ENCODE measurements at places on chromosomes 16 and 17. TPM values are rescaled to one million over a fixed set of nuclear protein-coding genes. Genes with fewer than 3 reads are reported as not detected.

Gene IL34
- 1.6 TPM for total RNA-seq

Gene AATK
- total RNA-seq, result 8.2 TPM

Gene TAC4
- total RNA-seq, result not detected

Gene KRTAP9-8
- not detected for total RNA-seq

Gene CTRB1
- total RNA-seq, result not detected

Gene PIPOX
- 4.9 TPM for total RNA-seq

Gene SPNS2
- total RNA-seq, result 11.0 TPM

Gene MYH2
- total RNA-seq, result not detected

Gene DPEP3
- total RNA-seq, result not detected

Gene COASY
- total RNA-seq, result 4.1 TPM

Gene SAMD14
- 21.2 TPM for total RNA-seq

Gene TBX4
- not detected for total RNA-seq

Gene HID1
- 17.1 TPM for total RNA-seq

Gene SOX9
- total RNA-seq, result 7.7 TPM

Gene CACNG1
- total RNA-seq, result under 0.01 TPM

Gene OR1F1
- 0.41 TPM for total RNA-seq

Gene NEURL4
- 44.8 TPM for total RNA-seq

Gene AGRP
- not detected for total RNA-seq

Gene LPO
- total RNA-seq, result not detected

Gene PRSS33
- not detected for total RNA-seq

Gene CHP2
- 1.2 TPM for total RNA-seq

Gene WFDC1
- total RNA-seq, result 0.82 TPM

Gene ZDHHC1
- 1.2 TPM for total RNA-seq

Gene IRX3
- total RNA-seq, result under 0.01 TPM

Gene UTS2R
- total RNA-seq, result not detected

Gene KRTAP4-4
- not detected for total RNA-seq

Gene MFAP4
- 0.82 TPM for total RNA-seq

Gene COQ9
- total RNA-seq, result 26.1 TPM

Gene LGALS9B
- total RNA-seq, result not detected

Gene CA7
- not detected for total RNA-seq

Gene HSD17B1
- total RNA-seq, result 1.6 TPM

Measured in frontal cortex (tissue), 4 donors.